Neuronal stem cell (in vitro differentiated cells): ENCODE measurements at places on chromosomes 5 and 9.

DNA sequence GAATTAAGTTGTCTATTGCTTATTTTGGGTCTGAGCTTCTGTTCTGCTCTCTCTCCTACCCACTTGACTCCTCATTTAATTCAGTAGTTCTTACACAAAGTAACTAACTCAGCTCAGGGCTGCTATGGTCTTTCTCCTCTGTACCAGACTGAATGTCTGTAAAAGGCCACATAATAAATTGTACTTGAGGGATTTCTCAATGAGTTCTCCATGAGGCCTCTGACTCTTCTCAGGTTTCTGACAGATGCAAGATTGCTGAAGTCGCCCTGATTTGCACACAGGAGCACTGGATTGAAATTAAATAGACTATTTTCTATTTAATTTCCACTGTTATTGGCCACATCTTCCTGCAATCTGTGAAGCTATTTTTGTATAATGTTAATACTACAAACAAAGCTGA is 2.9 kb downstream of the IQGAP2 start:
- no peak for DNase-seq

GRCh38 chr5:140869555-140869886 is 764 bp downstream of the PCDHA11 start:
- DNase-seq = no peak

GRCh38 chr5:67878933-67879332 is 336.6 kb upstream of the PIK3R1 start:
- no peak for DNase-seq

DNA sequence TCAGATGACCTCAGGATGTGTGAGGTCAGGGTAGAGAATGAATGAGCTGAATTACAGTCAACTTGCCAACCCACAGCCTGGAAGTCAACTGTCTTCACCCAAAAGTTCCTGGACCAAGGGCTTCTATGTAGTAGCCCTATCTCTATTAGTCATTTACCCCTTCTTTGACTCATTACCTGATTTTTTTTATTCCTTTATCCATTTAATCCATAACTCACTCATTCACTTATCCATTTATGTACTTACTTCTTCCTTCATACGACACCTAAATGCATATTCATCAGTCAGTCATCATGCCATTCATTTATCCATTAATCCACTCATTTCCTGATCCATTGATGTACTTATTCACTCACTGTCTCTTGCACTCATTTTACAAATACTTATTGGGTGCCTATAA is 212.7 kb downstream of the PAPPA start:
- no peak for DNase-seq

DNA sequence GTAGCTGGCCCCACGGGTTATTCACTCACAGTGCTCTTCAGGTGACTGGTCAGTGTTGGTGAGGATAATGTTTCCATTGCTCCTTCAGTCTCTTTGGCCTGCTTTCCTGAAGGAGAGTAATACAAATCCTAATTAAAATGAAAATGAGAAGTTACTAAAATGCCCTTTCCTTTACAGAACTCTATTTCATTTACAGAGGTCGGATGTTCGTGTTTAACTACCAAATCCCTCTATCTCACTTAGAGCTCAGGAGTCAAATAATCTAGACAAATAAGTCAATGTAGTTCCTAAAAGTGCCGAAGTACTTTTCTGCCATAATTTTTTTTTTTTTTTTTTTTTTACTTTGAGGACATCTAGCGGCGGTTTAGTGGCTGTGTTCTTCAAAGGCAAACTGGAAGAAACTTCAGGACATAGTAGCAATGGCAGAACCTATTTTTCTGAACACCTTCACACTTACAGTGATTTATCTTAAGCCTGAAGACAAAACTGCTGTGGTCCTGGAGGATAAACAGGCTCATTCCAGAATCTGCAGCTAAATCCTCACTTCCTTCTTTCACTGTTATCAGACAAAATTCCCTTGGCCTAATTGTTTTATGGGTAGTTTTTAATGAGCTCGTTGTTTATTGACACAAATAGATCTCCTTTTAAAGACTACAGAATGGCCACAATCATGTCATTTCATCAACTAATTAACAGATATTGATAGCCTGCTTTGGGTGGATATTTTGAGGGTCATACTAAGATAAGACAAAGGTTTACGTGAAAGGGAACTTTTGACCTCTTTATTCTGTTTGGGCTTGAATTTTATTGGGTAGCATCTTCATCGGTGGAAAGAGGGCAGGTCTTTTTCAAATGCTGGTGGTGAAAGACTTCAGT is 207.6 kb upstream of the DMRTA1 start:
- no peak for DNase-seq

DNA sequence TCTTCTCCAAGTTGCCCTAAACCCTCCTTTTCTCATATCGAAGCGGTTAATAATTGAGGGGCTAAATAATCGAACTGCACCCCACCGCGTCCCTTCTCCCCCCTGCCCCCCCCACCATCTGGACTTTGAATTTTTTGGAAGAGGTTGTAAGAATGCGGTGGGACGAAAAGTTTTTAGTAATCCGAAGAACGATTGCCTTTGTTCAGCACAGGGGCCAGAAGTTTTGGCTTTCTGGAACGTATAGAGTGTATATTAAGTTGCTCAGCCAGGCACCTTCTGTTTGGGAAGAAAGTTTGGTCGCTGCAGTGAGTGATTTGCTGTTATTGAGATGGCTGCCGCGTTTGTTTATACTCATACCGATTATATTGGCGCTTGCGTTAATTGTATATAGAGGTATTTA is 518 bp downstream of the ERBIN start:
- no peak for DNase-seq

DNA sequence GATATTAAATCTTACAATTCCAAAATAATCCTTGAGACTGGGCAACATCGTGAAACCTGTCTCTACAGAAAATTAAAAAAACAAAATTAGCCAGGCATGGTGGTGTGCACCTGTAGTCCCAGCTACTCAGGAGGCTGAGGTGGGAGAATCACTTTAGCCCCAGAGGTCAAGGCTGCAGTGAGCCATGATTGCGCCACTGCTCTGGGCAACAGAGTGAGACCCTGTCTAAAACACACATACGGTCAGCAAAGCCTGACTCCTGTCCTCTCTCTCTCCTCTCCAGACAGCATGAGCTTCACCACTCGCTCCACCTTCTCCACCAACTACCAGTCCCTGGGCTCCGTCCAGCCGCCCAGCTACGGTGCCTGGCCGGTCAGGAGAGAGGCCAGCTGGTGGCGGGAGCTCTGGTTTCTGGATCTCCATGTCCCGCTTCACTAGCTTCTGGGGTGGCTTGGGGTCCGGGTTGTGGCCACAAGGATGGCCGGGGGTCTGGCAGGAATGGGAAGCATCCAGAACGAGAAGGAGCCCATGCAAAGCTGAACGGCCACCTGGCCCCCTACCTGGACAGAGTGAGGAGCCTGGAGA is 9.0 kb upstream of the PDCL start:
- no peak for DNase-seq
